ENCODE measurements at places on chromosomes 6 and 20.
A peak's percentile ranks its signal among the peaks of the same experiment; 100 is the strongest.

DNA sequence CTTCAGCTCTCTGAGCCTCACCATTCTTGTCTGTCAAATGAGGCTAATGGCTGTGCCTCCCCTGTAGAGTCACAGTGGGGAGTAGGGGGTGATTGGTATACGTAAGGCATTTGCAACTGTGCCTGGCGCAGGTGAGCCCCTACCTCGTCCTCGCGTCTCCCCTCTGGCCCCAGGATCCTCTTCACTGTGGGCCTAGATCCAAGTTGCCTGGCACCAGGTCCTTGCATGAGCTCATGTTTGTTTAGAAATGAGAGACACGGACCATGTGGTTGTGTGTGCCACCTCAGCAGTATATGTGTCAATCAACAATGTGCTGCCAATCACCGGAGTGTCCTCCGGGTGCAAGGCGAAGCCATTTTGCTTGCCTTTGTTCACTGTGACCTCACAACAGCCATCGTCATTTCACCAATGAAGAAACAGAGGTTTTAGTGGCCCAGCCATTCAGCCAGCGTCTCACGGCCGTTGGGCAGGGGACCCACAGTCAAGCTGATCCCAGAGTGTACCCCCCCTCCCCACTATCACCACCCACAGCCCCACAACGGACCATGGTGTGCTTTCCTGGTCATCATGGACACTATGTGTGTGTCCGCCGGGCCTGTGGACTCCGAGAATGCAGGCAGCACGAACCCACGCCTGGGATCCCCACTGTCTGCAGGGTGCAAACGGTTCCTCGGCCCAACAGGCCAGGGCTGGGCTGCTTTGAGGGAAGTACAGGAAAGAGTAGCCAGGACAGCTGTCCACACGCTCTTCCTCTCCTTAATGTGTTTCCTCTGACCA, 35.9 kb upstream of the STX16 start:
- no peak for DNase-seq

DNA sequence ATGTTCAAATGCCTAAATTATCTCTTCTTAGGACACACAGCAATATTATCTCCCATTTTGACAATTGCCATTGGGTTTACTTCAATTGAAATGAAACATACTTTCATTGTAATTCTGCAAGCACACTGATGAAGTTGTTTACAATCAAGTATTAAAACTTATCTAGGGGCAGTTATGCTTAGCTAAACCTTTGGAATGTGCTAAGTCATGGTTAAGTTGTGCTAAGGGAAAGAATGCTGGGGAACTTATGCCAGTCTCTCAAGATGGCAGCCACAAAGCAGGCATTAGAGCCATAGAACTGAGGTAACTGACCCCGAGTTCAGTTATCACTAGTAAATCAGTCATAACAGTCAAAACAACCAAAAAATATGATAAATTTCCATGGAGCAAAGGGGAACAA, 59.1 kb upstream of the NT5E start:
- DNase-seq = no peak

DNA sequence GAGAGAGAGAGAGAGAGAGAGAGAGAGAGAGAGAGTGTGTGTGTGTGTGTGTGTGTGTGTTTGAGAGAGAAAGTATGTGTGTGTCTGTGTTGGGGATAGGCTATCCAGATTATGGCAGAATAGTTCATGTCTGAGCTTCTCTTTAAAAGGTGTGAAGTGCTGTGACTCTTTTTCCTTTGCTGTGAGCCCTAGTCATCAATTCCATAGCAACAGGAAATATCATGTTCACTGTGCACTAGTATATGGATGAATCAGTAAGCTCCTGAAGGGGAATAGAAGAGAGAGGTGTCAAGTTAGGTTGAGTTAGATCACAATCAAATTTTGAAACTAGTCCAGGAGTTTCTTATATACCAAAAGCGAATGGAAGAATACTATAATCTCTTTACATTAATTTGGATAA, 318.7 kb downstream of the RFPL4B start:
- DNase-seq = no peak

DNA sequence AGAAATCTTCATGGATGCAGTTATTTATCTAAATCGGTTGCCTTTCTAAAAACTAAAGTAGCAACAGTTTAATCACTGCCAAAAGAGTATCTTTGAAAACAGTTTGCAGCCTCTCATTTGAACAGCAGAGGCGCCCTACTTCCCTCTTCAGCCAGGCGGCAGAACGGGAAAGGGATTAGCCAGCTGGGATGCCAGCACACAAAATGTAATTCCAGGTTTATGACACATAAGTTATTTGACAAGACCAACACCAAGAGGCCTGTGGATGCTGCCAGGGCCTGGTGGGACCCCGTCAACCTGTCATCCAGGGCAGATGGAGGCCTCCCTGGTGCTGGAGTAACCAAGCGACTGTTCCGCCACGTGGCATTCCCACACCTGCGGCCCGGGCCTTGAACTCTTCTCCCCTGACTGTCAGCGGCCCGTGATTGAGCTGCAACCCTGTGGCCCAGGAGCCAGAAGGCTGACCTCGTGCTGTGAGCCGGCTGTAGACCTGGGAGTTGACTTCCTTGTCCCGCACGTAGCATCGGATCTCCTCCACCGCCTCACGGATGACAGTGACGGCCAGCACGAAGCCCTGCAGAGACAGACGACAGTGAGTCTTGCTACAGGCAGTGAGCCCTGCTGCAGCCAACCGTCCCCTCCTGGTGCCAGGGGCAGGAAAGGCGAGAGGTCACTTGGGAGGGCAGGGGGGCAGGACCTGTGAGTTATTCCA, 55.5 kb downstream of the ATP9A start:
- no peak for DNase-seq

DNA sequence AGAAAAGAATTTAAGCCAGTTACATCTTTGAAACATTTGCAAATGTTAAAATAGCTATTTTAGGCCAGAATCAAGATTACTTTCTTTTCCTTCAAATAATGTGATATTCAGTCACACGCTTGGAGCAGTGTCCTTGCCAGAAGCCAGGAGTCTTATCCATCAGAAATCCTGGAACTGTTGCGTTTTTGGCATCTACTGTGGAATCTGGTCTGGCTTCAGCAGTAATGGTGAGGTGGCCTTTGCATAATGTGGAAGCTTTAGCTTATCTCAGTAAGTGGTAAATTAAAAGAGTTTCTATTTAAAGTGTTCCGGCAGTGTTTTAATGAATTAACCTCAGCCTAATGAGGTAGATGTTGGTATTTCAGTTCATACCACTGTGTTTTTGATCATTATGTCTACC, 97.6 kb downstream of the FIG4 start:
- DNase-seq = no peak

- DNase-seq = peak; percentile 30
Observed at GRCh38 chr6:102327697-102328225, 934.3 kb downstream of the GRIK2 start.

DNA sequence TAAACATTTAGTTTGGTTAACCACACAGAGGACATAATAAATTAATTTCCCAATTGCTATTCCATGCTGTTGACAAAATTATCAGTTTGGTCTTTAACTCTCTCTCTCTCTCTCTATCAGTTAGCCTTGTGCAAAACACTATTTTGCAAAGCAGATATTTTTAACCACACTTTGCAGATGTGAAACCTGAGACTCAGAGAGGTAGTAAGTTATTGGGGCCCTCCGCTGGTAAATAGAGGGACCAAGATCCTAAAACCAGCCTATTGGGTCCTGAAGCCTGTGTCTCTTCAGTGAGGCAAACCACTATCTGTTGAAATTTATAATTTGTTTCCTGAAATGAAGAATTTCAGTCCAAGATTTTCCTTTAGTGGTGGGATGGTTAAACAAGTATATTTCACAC, 231.0 kb downstream of the SOD2 start:
- DNase-seq = no peak

- DNase-seq = peak; percentile 87
Observed at GRCh38 chr20:58907320-58908137, 55.0 kb downstream of the GNAS start.

DNA sequence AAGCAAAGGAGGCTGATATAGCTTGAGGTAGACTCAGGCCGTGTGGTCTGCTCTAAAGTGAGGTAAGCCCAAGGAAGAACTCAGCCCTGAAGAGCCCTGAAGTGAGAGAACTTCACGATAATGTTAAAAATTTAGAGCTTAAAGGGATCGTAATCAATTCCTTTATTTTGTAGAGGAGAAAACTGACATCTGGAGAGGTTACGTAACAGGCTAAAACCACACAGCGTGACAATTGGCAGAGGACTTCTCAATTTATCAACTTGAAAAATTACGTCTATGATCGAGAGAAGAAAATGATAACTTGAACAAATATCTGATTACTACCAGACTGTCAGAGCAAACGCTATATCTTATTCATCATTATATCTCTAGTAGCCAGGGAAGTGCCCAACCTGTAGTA, 121.8 kb upstream of the FOXO3 start:
- DNase-seq = no peak

DNA sequence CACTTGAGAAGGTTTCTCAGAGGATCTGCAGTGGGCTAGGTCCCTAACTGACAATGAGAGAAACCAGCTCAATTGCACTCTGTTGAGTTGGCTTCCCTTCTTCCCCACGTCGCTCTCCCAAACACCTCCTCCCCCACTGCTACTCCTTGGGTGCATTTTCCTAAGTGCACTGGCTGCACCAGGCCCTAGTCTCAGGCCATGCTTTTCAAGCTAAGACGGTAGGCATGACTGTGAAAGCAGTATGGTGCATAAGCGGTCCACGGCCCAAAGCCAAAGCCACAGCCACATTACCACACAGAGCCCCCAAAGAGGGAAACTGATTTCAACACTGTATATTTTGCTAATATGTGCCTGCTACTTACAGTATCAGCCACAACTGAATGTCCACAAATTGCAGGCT, 62.1 kb upstream of the RBM24 start:
- DNase-seq = no peak

DNA sequence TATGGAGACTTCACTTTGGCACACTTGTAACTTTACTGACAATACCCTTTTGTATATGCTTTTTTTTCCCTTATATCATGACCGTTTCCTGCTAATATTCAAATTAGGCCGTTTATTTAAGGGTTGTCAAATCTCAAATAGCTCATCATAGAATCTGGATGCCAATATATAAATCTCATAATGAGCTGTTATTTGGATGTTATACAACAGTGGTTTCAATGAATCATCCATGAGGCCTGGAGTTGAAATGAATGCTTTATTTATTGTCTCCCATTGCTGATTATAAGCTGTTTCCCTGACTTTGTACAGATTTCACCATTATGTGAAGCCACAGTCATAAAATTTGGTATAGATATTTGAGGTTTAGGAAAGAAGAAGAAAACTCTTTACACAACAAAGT, 256.1 kb downstream of the PLCB1 start:
- DNase-seq = no peak

DNA sequence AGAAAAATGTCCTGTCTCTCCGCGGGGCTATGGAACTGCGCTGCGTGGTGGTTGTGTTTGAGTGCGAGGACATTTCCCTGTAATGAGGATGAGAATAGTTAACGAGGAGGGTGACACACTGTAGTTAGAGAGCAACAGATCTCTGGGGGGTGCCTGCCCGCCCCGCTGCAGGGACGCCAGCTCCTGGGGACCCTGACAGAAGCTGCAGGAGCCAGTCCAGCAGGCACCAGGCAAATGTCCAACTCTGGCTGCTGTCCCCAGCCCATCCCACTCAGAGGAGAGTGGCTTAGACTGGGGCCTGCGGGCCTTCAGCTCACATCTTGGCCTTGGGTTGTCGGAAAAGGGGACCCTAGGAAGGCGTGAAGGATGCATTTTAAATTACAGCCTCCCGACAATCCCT, 92.9 kb upstream of the FOXP4 start:
- no peak for DNase-seq

GRCh38 chr20:20731945-20732296, 19.5 kb upstream of the RALGAPA2 start:
- no peak for DNase-seq

DNA sequence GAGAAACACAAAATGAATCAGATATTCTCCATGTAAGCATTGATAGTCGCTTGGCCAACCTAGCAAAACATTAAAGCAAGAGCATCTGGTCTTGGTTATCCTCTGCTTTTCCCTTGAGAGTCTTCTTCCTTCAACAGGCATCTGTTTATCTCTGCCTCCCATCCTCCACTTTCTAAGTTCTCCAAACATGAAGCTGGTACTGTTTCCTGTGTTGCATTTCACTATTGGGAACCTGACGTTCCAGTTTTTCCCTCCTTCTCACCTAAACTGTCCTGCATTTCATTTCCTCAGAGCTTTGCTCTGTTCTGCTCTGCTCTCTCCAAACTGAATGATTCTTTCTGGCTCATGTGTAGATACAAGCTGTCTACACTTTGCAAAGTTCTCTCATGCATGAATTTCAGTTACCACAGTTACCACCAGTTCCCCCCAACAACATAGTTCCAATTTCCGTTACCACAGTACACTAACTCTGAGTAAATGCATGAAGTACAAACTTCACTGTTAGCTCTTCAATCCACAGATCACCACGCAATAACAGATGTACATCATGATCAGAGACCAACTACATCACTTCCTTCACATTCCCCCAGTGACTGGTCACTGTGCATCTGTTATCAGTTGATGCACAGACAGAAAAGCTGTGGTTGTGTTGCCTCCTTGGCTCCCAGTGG, 86.7 kb upstream of the F13A1 start:
- no peak for DNase-seq

DNA sequence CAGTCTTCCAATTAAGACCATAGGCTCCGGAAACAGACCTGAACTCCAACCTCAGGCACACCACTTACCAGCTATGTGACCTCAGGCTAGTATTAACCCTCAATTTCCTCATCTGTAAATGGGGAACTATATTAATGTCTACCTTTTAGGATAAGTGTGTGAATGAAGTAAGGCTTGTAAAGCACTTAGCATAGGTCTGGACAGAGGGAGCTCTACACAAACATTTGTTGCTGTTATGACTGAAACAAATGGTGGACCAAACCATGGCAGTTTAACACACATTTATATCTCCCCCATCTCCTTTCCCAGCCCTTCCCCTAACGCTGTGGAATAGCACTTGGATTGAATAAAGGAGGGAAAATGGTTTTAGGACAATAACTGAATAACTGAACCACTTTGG, 48.7 kb downstream of the TSHZ2 start:
- no peak for DNase-seq

- no peak for DNase-seq
Observed at GRCh38 chr20:3165473-3166337, 6.0 kb upstream of the FASTKD5 start.
